ENCODE measurements at places on chromosomes 5 and 9.

- DNase-seq: no peak
Observed at GRCh38 chr9:135729480-135729879, 27.5 kb downstream of the KCNT1 start.

DNA sequence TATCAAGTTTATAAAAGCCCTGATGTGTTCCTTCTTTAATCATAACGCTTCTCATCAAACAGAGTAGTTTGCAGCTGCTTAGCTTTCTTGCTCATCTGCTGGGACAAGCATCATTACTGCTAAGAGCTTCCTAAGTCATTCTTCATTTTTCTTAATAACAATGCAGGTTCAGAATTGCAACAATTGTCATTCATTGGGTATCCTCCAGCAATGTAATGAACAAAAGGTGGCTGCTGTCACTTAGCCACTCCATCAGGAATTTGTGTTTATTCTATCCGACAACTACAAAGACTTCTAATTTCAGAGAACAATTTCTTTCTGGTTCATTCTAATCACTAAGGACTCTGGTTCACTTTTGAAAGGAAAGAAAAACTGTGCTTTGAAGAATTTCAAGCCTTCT lies 836.7 kb upstream of the CDH10 start:
- no peak for DNase-seq

- no peak for DNase-seq
Observed at GRCh38 chr9:120261419-120261818, 318.5 kb downstream of the CDK5RAP2 start.

- no peak for DNase-seq
Observed at GRCh38 chr5:90878549-90879196, 320.1 kb downstream of the ADGRV1 start.

DNA sequence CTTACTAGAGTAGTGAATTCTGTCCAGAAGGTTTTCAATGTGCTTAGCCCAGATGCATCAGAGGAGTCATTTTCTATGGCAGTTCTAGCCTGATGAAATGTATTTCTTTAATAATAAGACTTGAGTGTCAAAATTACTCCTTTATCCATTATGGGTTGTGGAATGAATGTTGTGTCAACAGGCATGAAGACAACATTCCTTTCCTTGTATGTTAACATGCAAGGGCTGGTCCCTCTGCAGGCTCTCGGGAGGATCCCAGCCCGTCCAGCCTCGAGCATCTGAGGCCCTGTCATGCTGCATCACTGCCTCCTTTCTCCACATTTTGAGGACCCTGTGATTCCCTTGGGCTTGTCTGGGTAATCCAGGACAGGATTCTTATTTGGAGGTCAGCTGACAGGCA lies 42.9 kb upstream of the FAM120AOS start:
- no peak for DNase-seq

GRCh38 chr5:87776785-87777184 lies 364.1 kb upstream of the CCNH start:
- no peak for DNase-seq

GRCh38 chr5:77696120-77696519 lies 57.6 kb upstream of the OTP start:
- no peak for DNase-seq
